Prostate gland (tissue), 2 donors: ENCODE measurements at places on chromosomes 3 and 15. TPM values are rescaled to one million over a fixed set of nuclear protein-coding genes. Genes with fewer than 3 reads are reported as not detected.

CEP19 gene
- total RNA-seq = 2.2 TPM

FAM81A gene
- 10.6 TPM for total RNA-seq

C3orf22 gene
- not detected for total RNA-seq

GRCh38 chr3:16816048-16816780 is 68.5 kb upstream of the PLCL2 start:
- no peak for DNase-seq

- no peak for DNase-seq
These were observed 911 bp upstream of the AZI2 start for GRCh38 chr3:28349469-28350000.

DNA sequence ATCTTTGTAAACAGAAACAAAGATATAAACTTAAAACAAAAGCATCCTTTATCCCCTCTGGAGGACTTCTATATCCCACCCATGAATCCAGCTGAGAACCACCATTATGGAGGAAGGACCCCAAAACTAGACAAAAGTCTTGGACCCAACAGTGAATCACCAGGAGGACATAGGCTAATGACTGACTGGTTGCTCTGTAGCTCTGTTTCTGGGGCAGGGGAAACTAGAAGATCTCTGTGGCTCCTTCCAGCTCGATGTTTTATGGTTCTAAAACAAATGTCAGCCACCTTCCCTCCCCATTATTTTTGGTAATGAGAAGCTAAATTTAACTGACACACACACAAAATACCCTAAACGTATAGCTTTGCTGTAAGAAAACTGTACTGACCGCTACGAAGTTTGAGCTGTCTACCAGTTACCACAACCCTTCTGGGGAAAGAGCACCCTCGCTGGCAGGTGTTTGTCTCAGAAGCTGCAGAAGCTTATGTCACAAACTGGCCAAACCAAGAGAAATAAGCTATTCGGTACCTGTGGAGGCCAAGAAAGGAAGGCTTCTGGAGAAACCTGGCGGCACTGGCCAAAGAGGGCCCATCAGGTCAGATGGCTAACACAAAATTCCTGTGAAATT is 36.4 kb downstream of the MB21D2 start:
- no peak for DNase-seq

- DNase-seq = peak; percentile 46
These were observed 41.0 kb upstream of the IREB2 start for GRCh38 chr15:78396976-78397375.

DNA sequence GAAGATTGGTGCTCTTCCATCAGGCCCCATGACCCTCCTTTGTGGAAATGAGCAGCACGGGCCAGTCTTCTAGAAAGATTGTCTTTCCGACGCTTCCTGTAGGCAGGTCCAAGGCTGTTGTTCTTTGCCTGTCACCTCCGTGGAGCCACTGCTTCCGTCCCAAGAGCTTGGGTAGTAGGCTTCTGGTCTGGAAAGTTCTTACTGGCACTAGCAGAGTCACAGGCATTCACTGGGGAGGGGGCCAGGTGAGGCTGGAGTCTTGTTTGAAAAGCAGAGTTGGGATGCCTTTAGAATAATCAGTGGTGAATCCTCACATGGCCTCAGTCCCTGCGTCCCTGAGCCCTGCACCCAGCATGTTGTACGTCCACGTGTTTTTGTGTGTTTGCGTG is 76.2 kb upstream of the ADPGK start:
- DNase-seq = no peak

- no peak for DNase-seq
These were observed 73.0 kb downstream of the FILIP1L start for GRCh38 chr3:100041328-100041749.

DNA sequence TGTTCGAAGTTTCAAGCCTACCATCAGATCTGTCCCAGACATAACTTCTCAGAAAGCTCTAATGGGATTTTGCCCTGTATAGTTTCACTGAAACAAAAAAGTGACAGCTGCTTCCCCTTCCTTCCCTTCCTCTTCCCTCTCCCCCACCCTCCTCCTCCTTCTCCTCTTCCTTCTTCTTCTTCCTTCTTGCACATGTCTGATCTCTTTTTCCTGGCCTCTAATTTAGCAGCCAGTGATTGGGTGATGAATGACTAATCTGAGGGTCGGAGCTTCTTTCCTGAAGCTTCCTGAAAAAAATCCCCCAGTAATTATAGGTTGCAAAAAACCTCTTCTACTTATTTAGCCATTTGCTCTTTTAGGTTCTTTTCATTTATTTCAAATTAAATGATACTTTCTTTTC is 168.7 kb downstream of the POTEB3 start:
- no peak for DNase-seq

GRCh38 chr3:43906849-43907507 is 216.2 kb downstream of the ABHD5 start:
- no peak for DNase-seq

GRCh38 chr15:49900006-49900902 is 218.8 kb downstream of the ATP8B4 start:
- no peak for DNase-seq

DNA sequence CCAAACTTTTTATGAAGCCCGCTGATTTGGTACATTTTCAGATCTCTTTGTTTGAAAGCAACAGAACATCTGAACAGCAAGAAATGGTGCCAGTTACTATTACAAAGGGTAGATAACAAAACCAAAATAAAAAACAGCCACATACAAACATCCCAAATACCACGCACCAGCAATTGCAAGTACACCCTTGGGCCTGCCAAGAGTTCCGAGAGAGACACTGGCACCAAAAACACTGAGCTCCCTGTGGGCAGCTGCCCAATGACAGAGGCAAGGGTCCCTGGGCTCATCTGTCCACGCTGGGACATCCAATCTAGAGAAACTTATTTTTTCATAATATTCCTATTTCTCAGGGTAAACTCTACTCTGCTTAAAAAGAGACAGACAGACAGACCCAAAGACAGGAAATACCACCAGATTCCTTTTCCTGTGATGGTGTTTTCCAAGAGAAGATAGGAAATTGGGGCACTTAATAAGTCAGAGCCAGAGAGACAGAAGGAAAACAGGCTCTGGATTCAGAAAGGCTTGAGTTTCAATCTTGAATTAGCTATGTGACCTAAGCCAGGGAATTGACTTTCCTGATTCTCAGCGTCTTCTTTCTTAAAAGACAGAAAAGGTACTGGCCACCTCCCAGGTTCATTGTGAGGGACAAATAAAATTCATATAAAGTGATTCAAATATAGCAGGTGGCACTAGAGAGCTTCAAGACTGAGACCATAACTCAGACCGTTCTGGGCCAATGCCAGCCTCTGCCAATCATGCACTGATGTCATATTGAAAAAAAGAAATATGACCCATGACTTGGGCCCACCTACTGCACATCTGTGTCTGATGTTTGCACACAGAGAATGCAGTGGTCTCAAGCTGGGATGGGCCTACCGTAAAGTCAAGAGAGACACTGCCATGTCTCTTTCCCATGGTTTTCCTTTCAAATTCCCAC is 61.3 kb downstream of the FOXP1 start:
- no peak for DNase-seq

DNA sequence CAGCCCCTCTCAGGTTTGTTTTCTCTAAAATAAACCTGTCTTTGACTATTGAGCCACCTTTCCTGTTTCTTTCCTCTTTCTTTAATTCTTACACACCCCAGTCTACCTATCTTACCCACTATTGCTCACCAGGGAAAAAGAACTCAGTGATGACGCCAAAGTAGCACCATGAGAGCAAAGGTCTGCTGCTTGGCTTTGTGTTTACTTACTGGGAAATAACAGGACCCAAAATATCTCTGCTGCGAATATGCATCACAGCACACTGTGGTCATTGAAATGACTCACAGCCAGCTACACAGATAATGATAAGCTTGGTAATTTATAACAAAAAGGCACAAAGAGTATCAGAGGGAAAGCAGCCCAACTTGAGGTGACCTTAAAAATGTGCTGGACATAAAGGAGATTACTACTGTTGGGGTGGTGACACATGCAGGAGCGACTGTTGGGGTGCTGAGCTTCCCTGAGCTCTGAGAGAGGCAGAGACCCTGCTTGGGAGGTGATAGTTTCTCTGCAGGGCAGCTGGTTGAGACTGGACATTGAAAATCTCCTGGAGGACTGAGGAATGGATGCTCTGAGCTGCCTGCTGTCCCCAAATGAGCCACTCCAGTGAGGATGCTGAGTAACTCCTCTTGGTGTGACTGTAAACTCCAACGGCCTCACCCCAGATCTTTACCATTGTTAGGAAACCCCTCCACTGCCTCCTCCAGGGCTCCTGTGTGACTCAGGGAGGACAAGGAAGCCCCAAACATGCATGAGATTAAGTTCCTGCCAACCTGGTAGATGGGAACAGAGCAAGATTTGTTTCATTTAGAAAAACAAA is 14.5 kb downstream of the EFCAB12 start:
- no peak for DNase-seq
